ENCODE measurements at places on chromosomes 11 and 22. TPM values are rescaled to one million over a fixed set of nuclear protein-coding genes. Genes with fewer than 3 reads are reported as not detected.

GRCh38 chr22:37850801-37851200, 1.6 kb downstream of the EIF3L start:
- no peaks in the 10 kb centered on the region for H3K27me3 ChIP-seq
- peaks cover 21% of the 10 kb centered on the region for H3K4me1 ChIP-seq
- H3K27ac ChIP-seq, result peak overlapping the region; percentile 16
- no peak for DNase-seq

RIN1 gene
- 9.5 TPM for total RNA-seq

GRCh38 chr22:40352763-40353162, 6.5 kb downstream of the ADSL start:
- H3K27me3 ChIP-seq, result no peaks in the 10 kb centered on the region
- DNase-seq, result no peak
- H3K4me3 ChIP-seq, result no peak overlapping the region
- H3K4me1 ChIP-seq, result peaks cover 3% of the 10 kb centered on the region
- peaks cover 18% of the 10 kb centered on the region for H3K36me3 ChIP-seq
- no peak overlapping the region for H3K27ac ChIP-seq

DNA sequence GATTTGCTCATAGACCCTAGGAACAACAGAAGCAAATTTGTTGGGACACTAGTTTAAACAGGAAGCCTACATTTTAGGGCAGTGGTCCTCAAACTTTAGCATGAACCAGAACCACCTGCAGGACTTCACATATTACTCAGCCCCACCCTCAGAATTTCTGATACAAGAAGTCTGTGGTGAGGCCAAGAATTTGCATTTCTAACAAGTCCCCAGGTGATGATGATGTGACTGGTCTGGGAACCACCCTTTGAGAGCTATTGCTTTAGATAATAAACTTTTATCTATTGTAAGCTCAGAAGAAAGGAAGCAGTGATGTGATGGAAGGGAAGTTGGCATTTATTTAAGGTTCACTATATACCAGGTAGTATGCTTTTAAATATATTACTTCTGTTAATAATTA, 194.0 kb downstream of the FAM181B start:
- no peaks in the 10 kb centered on the region for H3K36me3 ChIP-seq
- no peak for DNase-seq
- H3K27me3 ChIP-seq, result peaks cover 7% of the 10 kb centered on the region

UBQLN3 gene
- total RNA-seq, result not detected

DNA sequence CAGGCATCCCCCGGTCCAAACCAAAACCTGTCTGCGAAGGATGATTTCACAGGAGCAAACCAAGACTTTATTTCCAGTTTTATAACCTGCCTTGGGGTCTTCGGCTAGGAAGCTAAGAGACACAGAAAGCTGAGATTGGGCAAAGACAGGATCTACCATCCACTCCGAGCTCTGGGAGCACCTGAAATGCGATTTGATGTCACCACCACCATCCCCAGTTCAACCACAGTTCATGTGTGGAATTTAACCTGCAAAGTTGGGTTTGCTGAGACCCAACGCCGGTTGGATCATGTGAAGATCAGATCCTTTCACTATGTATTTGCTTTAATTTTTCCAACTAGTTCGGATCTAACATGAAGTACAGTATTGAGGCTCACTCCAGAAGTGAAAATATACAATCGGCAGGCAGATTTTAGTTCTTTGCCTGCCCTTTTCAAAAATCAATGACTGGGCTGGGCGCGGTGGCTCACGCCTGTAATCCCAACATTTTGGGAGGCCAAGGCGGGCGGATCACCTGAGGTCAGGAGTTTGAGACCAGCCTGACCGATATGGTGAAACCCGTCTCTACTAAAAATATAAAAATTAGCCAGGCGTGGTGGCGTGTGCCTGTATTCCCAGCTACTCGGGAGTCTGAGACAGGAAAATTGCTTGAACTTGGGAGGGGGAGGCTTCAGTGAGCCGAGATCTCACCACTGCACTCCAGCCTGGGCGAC, 1.4 kb upstream of the C11orf24 start:
- DNase-seq, result no peak
- peak overlapping the region; percentile 99 for H3K27ac ChIP-seq
- H3K4me1 ChIP-seq, result peaks cover 32% of the 10 kb centered on the region

P2RY2 gene
- 25.3 TPM for total RNA-seq

- H3K4me3 ChIP-seq, result no peak overlapping the region
- peaks cover 9% of the 10 kb centered on the region for H3K4me1 ChIP-seq
- no peak for DNase-seq
- H3K27me3 ChIP-seq, result no peaks in the 10 kb centered on the region
- no peaks in the 10 kb centered on the region for H3K36me3 ChIP-seq
Observed at GRCh38 chr11:86355256-86355655, 19.4 kb upstream of the CCDC81 start.

GRCh38 chr11:96474263-96474662, 84.5 kb downstream of the JRKL start:
- H3K4me1 ChIP-seq, result no peaks in the 10 kb centered on the region
- H3K27ac ChIP-seq, result no peak overlapping the region
- no peaks in the 10 kb centered on the region for H3K27me3 ChIP-seq
- DNase-seq, result no peak
- no peaks in the 10 kb centered on the region for H3K36me3 ChIP-seq

TSSK2 gene
- not detected for total RNA-seq

SERHL2 gene
- 2.8 TPM for total RNA-seq

DNA sequence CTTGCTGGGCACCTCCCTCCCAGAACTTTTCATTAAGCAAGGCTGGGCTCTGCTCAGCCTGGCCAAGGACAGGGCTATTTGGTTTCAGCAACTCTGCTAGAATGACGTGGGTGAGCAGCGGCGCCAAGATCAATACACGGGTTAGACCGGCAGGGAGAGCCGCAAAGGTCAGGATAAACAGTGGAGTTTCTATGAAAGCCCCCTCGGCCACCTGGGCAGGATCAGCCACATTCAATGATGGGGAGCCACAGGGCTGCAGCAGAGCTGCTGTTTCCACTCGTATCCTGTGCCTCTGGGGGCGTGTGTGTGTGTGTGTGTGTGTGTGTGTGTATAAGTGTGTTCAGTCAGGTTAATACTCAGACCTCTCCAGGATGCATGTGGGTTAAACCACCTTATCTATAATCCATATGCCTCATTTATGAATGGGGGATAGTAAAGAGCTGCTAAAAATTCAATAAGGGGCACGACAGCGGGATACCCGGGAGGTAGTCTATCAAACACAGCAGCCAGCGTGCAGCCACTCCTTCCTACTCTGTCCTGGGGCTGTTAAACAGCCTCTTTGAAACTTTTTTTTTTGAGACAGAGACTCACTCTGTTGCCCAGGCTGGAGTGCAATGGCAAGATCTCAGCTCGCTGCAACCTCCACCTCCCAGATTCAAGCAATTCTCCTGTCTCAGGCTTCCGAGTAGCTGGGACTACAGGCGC, 34.8 kb downstream of the MYH9 start:
- peak overlapping the region; percentile 96 for H3K27ac ChIP-seq
- H3K4me3 ChIP-seq, result peak overlapping the region; percentile 30
- no peaks in the 10 kb centered on the region for H3K27me3 ChIP-seq
- H3K36me3 ChIP-seq, result peaks cover 10% of the 10 kb centered on the region
- peaks cover 58% of the 10 kb centered on the region for H3K4me1 ChIP-seq

- H3K27ac ChIP-seq, result no peak overlapping the region
- DNase-seq, result no peak
- no peaks in the 10 kb centered on the region for H3K27me3 ChIP-seq
- no peak overlapping the region for H3K4me3 ChIP-seq
- peaks cover 4% of the 10 kb centered on the region for H3K4me1 ChIP-seq
- no peaks in the 10 kb centered on the region for H3K36me3 ChIP-seq
Observed at GRCh38 chr22:47139013-47139789, 376.8 kb downstream of the TBC1D22A start.

DNA sequence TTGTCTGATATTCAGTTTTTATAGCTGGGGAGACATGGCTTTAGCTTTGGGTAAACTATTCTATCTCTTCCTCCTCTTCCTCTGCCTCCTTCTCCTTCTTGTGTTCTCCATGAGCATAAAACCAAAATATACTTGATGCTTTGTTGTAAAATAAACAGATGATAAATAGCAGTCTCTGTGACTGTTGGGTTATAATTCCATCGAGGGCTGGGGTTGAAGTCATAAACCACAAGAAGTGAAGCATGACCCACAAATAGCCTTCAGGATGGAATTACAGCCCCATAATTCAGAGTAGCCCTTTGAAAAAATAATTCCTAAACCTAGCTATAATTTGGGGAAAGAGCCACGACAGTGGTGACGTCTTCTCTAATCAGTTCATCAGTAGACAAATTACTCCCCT, 177.7 kb downstream of the SNX19 start:
- no peak overlapping the region for H3K4me3 ChIP-seq
- peaks cover 17% of the 10 kb centered on the region for H3K4me1 ChIP-seq
- H3K27ac ChIP-seq, result no peak overlapping the region
- H3K27me3 ChIP-seq, result no peaks in the 10 kb centered on the region
- no peak for DNase-seq

GRCh38 chr11:9038541-9038940, 34.7 kb upstream of the NRIP3 start:
- H3K4me3 ChIP-seq, result no peak overlapping the region
- no peaks in the 10 kb centered on the region for H3K36me3 ChIP-seq
- DNase-seq, result no peak
- no peak overlapping the region for H3K27ac ChIP-seq
- peaks cover 3% of the 10 kb centered on the region for H3K4me1 ChIP-seq
- H3K27me3 ChIP-seq, result no peaks in the 10 kb centered on the region

DNA sequence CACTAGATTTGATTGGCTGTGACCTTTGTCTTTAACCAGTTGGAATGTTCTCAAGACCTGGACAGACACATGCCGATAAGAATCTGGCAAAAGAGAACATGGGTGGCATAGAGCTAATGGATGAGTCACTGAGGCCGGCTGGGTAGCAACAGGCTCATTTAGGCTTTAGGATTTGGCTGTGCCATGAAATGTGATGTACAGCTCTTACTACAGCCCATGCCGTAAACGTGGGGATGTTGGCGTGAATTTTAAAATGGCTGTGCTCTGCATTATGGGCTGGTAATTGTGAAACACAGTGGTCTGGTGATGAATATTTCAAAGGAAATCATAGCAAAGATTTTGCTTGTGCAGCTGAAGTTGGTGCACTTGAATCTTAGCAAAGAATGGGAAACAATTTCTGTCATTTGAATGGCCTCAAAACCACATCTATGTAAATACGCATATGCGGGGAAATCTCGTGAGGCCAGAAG, 332.4 kb downstream of the TBC1D22A start:
- no peak overlapping the region for H3K4me3 ChIP-seq
- no peak overlapping the region for H3K27ac ChIP-seq
- no peaks in the 10 kb centered on the region for H3K27me3 ChIP-seq

GRCh38 chr11:124586238-124586860, 16.6 kb downstream of the OR8A1 start:
- H3K27ac ChIP-seq, result no peak overlapping the region
- no peak for DNase-seq
- peaks cover 20% of the 10 kb centered on the region for H3K27me3 ChIP-seq
- H3K4me1 ChIP-seq, result no peaks in the 10 kb centered on the region
- H3K36me3 ChIP-seq, result no peaks in the 10 kb centered on the region

PNPLA5 gene
- not detected for total RNA-seq

C11orf42 gene
- total RNA-seq, result not detected

DNA sequence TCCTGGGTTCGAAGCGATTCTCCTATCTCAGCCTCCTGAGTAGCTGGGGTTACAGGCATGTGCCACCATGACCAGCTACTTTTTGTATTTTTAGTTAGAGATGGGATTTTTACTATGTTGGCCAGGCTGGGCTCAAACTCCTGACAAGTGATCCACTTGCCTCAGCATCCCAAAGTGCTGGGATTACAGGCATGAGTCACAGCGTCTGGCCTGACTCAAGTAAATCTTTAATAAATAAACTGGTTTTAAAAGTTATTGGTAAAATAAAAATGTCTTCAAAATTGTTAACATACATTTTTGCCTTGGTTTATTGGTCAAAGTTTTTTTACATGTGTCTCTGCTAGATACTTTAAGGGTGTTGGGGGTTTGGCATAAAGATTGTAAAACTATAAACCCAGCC, 7.3 kb upstream of the PES1 start:
- H3K27me3 ChIP-seq, result peaks cover 12% of the 10 kb centered on the region
- peaks cover 4% of the 10 kb centered on the region for H3K4me1 ChIP-seq
- H3K36me3 ChIP-seq, result no peaks in the 10 kb centered on the region

CD3G gene
- total RNA-seq, result 0.21 TPM

INPP5J gene
- 8.7 TPM for total RNA-seq

LRRC75B gene
- 6.5 TPM for total RNA-seq

- no peaks in the 10 kb centered on the region for H3K27me3 ChIP-seq
- peaks cover 4% of the 10 kb centered on the region for H3K36me3 ChIP-seq
- H3K27ac ChIP-seq, result peak overlapping the region; percentile 87
- no peak for DNase-seq
- peak overlapping the region; percentile 56 for H3K4me3 ChIP-seq
Observed at GRCh38 chr11:62959422-62959980, 25.3 kb downstream of the SLC22A6 start.

DNA sequence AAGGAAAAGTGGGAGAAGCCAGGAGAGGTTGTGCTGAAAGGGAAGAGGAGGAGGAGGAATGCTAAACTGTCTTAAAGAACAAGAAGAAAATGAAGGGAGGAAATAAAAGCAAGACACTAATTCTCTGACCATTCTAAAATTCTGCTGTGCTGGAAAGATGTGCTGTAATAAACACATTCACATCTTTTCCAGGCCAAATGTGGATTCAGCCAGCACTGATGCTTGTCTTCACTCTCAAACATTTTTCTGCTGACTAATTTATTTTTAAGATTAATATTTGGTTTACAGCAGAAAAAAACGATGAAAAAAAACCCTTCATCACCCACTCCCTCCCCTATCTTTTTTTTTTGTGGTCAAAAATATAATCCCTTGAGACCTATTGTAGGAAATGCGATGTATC, 223.6 kb downstream of the SWAP70 start:
- DNase-seq, result no peak
- H3K27me3 ChIP-seq, result no peaks in the 10 kb centered on the region
- H3K36me3 ChIP-seq, result peaks cover 11% of the 10 kb centered on the region
- H3K4me1 ChIP-seq, result no peaks in the 10 kb centered on the region
- no peak overlapping the region for H3K4me3 ChIP-seq
- no peak overlapping the region for H3K27ac ChIP-seq

- no peaks in the 10 kb centered on the region for H3K4me1 ChIP-seq
- DNase-seq, result no peak
- H3K27me3 ChIP-seq, result no peaks in the 10 kb centered on the region
- no peak overlapping the region for H3K27ac ChIP-seq
- no peak overlapping the region for H3K4me3 ChIP-seq
Observed at GRCh38 chr11:38543311-38543710, 1945.3 kb upstream of the RAG2 start.

DNA sequence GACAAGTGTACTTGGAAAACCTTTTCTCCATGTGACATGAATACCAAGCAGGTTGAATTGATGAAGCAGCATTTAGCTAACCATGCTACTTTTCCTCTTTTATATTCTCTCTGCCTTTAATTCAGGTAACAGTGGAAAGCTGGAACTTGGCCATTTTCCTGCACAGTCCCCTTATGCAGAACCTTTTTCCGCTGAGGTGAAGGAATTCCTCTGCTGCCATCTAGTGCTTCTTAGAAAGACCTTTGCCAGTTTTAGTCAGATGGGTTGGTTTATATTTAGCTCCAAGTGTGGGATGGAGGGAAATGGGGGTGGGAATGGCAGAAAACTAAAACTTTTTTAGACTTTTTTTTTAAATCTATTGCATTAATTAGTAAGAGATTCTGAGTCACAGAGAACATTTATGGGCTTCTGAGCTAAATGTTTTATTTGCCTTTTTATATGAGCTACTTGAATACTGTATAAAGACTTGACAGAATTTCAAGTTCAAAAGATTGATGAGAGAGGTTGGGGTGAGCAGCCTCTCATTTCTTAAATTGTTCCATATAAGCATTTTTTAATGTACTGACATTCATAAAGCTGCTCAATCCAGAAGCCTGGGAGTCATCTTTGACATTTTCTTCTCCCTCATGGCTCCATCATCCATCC, 153.9 kb upstream of the ZC3H12C start:
- no peak for DNase-seq
- H3K27ac ChIP-seq, result no peak overlapping the region
- no peak overlapping the region for H3K4me3 ChIP-seq
- no peaks in the 10 kb centered on the region for H3K36me3 ChIP-seq
- H3K4me1 ChIP-seq, result no peaks in the 10 kb centered on the region

Data from type B pancreatic cell (in vitro differentiated cells).